ENCODE measurements at places on chromosomes 4 and X.

- DNase-seq, result no peak
Observed at GRCh38 chr4:33218238-33218637, 2498.1 kb downstream of the PCDH7 start.

GRCh38 chr4:178306565-178306964 lies 864.3 kb upstream of the AGA start:
- DNase-seq, result no peak

GRCh38 chr4:20273793-20274192 lies 22.1 kb downstream of the SLIT2 start:
- DNase-seq, result no peak

- DNase-seq, result no peak
Observed at GRCh38 chr4:146506272-146506671, 15.5 kb downstream of the SLC10A7 start.

GRCh38 chr4:106677213-106677612 lies 308.6 kb upstream of the GIMD1 start:
- no peak for DNase-seq

- DNase-seq, result no peak
Observed at GRCh38 chr4:146436423-146437162, 85.1 kb downstream of the SLC10A7 start.

- DNase-seq, result no peak
Observed at GRCh38 chrX:1394731-1395501, 3.0 kb upstream of the SLC25A6 start.

DNA sequence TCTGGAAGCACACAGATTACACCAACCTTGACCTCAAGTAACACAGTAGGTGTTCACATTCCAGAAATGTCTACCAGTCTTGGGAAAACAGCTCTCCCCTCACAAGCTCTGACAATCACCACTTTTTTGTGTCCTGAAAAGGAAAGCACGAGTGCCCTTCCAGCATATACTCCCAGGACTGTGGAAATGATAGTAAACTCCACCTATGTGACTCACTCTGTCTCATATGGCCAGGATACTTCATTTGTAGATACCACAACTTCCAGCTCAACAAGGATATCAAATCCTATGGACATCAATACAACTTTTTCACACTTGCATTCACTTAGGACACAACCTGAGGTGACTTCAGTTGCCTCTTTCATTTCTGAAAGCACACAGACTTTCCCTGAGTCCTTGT lies 46.9 kb downstream of the ADGRG4 start:
- DNase-seq, result no peak

DNA sequence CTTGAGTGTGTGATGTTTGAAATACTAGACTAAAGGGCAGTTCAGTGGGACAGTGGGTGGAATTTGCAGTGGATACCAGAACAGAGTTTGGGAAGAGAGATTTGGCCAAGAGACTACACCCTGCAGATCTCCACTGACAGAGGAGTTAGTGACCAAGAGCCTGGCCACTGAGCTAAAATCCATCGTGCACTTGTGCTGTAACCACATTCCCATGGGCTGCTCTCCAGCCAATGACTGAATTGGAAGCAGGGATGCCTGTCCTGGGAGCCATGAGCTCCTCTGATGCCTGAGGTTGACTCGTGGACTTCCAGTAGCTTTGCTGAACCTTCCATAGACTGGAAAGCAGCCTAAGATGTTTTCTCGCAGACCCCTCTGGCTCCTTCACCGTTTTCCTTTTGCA lies 296.1 kb downstream of the TRIML1 start:
- no peak for DNase-seq

DNA sequence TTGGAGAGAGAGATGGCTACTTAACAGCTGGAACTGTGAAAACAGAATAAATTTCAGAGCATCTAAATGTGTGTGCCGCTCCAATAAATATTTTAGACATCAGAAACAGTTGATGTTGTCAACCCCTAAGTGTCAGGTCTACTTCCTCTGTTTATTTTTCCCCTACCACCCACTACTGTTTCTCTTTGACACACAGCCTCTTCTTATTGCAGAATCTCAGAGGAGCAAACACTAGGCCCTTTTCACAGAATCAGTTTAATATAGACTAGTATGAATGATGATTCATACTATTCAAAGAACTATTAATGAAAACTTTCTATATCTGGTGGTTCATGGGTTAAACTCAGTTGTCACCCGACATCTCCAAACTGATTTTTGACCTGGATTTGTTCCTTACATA lies 33.9 kb downstream of the NAA11 start:
- no peak for DNase-seq

- DNase-seq, result no peak
Observed at GRCh38 chr4:88908003-88908402, 149.0 kb downstream of the FAM13A start.

- DNase-seq, result no peak
Observed at GRCh38 chr4:163523791-163524365, 29.4 kb downstream of the TMA16 start.

- no peak for DNase-seq
Observed at GRCh38 chrX:129193357-129193756, 329.9 kb downstream of the SMARCA1 start.

GRCh38 chrX:40285876-40286275 lies 188.1 kb upstream of the BCOR start:
- DNase-seq, result no peak

DNA sequence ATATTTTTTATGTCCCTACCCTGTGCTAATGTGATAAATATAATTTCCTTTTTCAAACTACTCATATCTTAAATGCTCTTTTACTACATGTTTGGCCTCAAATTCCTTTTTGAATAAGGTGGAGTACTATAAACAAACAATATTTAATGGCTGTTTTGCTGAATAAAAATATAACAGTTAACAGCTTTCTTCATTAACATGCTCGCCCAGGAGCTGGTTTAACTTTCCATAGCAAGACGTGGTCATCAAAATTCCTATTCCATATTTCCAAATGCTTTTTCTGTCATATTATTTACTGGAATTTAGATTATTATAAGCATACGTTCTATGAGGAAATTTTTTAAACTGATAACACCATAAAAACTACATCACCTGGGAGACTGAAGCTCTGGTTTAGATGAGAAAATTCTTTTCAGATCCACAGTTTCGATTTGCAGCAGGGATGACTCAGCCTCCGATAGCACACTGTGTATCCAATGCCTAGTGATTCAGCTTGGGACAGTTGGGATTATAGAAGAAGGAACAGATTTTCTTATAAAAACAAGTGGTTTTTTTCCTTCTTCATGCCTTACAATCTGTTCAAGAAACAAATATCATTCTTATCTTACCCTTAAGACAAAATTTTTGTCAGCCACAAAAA lies 129.1 kb downstream of the FBXO8 start:
- DNase-seq, result no peak

DNA sequence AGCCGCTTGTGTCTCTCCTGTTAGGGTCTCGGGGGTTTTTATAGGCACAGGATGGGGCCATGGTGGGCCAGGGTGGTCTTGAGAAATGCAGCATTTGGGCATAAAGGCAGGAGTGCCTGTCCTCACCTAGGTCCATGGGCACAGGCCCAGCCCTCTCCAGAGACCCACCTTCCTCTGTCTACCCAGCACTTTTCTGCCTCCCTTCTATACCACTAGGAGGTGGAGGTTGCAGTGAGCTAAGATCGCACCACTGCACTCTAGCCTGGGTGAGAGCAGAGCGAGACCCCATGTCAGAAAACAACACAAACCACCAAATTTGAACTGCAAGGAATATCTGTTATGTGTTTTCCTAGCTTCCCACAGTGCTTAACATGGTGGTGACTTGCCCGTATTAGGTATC lies 38.0 kb downstream of the MOB1B start:
- DNase-seq, result no peak

DNA sequence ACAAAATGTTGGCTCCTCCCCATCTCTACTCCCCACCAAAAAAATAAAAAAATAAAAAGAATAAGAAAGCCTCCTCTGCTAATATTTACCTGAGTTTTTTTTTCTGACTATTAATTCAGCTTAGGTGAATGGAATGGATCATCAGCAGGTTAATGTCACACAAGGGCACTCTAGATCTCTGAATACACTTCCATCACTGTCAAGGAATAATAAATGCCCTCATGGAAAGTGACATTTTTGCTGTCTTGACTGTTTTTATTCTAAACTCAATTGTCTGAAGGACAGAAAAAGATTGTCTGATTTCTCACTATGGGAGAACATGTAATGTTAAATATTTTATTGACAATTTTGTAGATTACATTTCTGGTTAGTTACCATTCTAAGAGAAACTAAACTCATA lies 30.4 kb upstream of the TLL1 start:
- DNase-seq, result no peak

DNA sequence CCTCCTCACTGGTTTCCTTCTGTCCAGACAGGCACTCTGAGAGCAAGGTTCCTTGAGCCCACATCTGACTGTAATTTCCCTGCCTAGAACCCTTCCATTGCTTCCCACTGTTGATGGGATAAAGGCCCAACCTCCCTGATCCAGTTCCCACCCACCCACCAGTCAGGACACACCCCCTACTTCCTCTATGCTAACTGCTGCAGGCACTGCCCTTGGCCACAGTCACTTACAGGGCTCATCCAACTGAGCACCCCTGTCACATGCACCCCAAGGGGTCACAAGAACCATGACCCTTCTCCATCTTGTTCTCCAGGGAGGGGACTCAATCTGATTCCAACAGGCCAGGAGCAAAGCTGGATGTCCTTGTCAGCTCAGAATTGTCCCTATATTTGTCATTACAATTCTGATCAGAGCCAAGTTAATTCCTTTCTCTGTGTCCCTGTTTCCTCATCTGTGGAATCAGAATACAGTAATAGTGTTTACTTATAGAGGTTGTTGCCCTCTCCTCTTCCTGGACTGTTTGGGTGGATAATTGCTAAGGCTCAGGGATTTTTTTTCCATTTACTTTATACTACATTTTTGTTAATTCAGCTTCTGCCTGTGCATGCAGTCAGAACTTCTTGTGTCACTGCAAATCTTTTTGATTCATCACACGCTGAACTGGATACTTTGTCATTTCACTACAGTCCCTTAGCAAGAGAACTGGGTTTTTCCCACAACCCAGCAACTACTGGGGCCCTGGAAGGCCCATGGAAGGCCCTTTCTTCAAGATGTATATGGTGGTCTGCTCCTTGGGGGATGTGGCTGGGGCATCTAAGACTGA lies 105.6 kb upstream of the MAMLD1 start:
- no peak for DNase-seq

DNA sequence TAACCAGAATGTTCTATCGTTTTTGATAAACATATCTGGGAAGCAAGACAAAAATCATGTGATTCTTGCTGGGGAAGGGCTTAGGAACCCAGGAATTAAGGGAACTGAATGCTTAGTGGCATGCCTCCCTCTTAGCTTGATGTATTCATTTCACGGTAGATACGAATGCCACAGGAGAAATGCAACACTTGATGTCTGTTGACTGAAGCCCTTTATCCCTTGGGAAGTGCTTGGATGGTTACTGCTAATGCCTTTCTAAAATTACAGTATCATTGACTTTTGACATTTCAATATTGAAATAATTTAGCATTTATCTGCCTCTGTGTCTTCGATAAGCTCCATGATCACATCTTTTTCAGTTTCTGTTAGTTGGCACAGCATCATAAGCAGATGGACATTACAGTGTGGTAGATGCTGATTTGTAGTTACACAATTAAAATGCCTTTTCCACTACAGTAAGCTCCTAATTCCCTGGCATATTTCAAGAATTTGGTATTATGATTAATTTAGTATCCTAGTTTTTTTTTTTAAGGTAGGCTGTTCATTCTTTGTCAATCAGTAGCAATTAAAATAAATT lies 226.7 kb downstream of the ARHGAP10 start:
- no peak for DNase-seq

DNA sequence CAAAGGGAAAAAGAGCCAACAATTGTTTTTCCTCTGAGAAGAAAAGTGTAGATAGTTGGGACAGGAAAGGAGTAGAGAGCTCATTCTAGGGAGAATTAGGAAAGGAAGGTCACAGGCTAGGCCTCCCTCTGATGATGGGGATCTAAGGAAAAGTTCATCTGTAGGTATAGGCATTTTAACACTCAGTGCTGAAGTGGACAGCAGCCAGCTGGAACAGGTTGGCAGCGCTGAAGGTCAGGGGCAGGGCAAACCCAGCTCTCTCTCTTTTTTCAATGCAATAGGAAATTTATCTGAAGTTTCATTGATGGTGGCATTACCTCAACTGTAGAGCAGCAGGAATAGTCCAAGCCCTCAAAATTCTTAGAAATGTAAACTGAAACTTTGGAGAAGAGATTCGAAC lies 98.5 kb upstream of the ETNPPL start:
- no peak for DNase-seq

DNA sequence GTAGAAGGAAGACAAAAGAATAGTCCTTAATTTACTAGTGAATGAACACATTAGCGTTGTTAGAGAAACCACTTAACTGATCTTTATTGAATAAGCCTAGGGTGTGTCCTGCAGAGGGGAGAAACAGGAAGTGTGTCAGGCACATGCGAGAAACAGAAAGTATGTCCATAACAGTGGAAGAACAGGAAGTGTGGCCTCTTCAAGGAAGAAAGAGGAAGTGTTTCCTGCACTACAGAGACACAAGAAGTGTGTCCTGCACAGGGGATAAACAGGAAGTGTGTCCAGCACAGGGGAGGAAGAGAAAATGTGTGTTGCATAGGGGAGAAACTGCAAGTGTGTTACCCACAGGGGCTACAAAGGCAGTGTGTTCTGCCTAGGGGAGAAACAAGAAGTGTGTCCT lies 539.6 kb upstream of the PRKX start:
- DNase-seq, result no peak

- DNase-seq, result peak; percentile 17
Observed at GRCh38 chrX:153708415-153708814, 15.8 kb downstream of the BCAP31 start.

- DNase-seq, result no peak
Observed at GRCh38 chrX:46788902-46789301, 30.0 kb upstream of the SLC9A7 start.

DNA sequence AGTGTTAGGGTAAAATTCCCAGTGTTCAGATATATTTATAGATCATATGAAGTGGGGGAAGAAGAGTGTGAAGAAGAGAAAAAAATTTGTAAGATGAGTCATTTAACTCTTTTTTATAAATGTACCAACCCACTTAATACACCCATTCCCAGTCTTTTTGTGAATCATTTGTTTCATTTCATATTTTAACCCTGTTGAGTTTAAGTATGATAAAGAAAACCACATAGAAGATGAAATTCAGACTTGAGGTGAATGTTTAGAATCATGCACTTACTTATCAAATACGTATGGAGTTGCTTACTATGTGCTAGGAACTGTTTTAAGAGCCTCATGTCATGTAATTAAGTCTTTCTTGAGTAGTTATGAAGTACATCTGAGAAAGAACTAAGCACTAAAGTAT lies 56.6 kb upstream of the DAPP1 start:
- no peak for DNase-seq

Data from NCI-H1048 (cell line).